ENCODE measurements at places on chromosomes 2 and 18.

GRCh38 chr2:124953921-124954320 lies 928.8 kb downstream of the CNTNAP5 start:
- no peak for DNase-seq

DNA sequence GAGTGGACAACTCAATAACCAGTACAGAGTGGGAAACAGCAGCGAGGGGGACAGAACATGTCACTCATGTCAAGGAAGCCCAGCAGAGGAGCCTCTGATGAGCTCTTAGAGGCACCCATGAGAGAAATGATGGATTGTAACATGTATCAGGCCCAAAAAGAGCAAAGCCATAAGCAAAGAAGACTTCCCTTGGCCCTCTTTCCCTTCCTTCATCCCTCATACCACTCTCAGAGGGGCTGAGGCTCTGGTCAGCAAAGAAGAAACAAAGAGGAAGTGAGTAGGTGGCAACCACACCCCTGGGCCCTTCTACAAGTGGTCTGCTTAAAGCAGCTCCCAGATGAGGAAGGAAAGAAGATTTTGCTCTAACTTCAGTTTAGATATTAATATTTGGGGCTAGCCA lies 112.8 kb downstream of the CDC42EP3 start:
- DNase-seq, result peak; percentile 83

DNA sequence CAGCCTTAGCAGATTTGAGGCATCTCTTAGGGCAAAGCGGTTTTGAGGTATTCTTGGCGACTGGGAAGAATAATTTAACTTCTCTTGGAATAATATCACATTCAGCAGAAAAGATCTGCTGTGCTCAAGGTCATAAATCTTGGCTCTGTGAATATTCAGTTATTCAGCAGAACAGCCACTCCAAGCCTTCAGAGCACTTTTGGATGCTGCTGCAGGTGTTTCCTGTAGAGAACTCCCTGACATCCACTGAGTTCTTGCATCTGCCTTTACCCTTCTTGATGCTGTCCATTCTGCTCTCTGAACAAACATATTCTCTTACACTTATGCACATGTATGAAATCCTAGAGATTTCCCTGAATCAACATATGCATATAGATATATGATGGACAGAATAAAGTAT lies 390.3 kb downstream of the NRXN1 start:
- no peak for DNase-seq

GRCh38 chr2:138827426-138828054 lies 47.4 kb upstream of the NXPH2 start:
- DNase-seq, result peak; percentile 63

GRCh38 chr2:12678186-12678585 lies 38.5 kb upstream of the TRIB2 start:
- no peak for DNase-seq

DNA sequence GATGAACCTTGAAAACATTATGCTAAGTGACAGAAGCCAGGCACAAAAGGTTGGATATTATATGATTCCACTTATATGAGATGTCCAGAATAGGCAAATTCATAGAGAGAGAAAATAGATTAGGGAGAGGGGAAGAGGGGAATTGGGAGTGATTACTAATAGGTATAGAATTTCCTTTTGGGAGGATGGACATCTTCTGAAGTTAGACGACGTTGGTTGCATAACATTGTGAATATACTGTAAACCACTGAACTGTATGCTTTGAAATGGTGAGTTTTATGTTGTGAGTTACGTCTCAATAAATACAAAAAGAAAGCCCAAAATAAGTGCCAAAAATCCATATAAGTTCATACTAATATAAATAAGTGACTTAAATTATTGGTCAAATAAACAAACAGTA lies 18.6 kb upstream of the CYP26B1 start:
- no peak for DNase-seq

DNA sequence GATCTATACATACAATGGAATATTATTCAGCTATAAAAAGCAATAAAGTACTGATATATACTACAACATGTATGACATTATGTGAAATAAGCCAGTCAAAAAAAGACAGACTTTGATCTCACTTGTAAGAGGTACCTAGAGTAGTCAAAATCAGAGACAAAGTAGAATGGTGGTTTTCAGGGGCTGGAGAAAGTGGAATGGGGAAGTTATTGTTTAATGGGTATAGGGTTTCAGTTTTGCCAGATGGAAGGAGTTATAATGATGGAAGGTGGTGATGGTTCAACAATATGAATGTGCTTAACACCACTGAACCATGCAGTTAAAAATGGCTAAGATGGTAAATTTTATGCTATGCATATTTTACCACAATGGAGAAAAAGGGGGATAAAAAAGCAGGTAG lies 6.3 kb downstream of the COBLL1 start:
- no peak for DNase-seq

DNA sequence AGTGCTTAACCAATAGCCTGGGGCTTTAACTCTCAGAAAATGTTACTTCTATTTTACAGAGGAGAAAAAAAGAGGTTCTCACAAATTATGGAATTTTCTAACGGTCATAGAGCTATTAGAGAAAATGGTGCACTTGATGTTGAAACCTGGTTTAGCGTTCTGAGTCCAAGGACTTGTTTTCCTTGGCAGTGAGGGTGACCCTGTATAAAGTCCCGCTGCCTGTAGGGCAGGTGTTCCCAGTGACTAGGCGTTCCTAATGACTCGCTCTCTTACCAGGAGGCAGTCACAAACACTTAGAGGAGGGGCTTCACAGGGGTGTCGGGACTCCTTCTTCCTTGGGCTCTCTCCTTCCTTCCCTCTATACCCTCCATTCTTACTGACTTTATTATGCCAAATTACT lies 175.8 kb downstream of the ACTR3 start:
- no peak for DNase-seq

DNA sequence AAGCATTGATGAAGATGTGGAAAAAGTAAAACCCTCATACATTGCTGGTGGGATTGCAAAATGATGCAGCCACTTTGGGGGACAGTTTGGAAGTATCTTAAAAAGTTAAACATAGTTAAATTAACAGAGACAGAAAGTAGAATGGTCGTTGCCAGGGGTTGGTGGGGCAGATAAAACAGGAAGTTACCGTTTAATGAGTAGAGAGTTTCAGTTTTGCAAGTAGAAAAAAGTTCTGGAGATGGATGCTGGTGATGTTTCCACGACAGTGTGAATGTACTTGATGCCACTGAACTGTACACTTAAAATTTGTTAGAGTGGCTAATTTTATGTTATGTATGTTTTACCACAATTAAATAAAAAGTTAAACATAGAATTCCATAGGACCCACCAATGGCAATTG lies 44.5 kb upstream of the EGR4 start:
- DNase-seq, result no peak

DNA sequence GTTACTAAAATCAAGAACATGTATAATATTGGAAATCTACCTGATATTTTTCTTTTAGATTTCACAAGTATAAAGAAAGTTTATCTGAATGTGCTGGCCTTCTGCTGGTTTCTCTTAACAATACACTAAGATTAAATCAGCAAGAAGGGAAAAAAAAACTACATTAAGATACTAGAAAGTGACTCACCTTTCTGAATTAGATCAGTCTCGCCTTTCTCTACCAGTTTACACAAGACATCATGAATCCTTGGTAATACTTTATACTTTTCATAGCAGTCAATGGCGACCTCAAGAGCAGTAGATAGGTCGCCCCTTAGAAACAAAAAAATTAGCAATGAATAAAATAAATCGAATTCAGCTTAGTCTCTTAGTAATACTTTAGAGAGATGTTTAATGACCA lies 61.2 kb downstream of the LRPPRC start:
- no peak for DNase-seq

GRCh38 chr2:85619617-85620016 lies 3.6 kb downstream of the USP39 start:
- DNase-seq, result no peak

GRCh38 chr2:85078536-85078935 lies 54.7 kb upstream of the TCF7L1 start:
- no peak for DNase-seq

DNA sequence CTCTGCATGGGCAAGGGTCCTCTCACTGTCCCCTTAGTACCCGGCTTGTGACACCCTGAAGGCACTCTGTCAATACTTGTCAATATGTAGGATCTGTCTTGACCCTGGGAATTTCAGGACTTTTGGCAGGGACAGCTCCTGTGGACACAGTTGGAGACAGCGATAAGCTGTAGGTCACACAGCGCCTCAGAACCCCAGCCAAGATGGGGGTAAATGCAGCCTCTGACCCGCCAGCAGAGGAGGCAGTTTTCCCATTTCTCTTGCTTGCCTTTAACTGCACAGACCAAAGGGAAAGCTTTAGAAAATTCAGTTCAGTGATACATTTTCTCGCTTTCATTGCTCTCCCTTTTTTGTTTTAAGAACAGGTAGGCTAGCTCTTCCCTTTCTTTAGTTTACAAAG lies 54.8 kb upstream of the KLHL29 start:
- DNase-seq, result no peak

DNA sequence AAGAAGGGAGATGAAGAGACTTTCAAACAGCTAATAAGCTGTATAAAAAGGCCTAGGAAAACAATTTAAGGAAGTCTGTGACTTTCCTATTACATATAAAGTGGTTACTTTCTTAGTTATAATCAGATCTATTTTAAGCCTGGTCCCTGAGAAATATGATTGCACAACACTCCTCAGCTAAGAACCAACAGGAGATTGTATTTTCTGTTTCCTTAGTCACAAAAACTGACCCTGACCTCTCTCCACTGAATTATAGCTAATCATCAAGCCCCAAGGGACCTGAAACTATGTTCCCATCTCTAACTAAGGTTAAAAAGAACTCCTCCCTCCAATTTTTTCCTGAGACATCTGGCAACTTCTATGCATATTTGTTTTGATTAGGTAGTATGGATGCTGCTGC lies 106.9 kb downstream of the ROCK1 start:
- peak; percentile 74 for DNase-seq

Measured in inflammatory macrophage treated with lipopolysaccharide for 4 hours (primary cell).